T-helper 17 cell (primary cell): ENCODE measurements at places on chromosomes 13 and 19. TPM values are rescaled to one million over a fixed set of nuclear protein-coding genes. Genes with fewer than 3 reads are reported as not detected.
A peak's percentile ranks its signal among the peaks of the same experiment; 100 is the strongest.

The TLE2 gene
- total RNA-seq: 9.5 TPM

GRCh38 chr13:26047040-26047439 is 4.8 kb downstream of the SHISA2 start:
- H3K4me1 ChIP-seq: peaks cover 3% of the 10 kb centered on the region
- no peak for DNase-seq
- peaks cover 36% of the 10 kb centered on the region for H3K27me3 ChIP-seq
- H3K4me3 ChIP-seq: no peak overlapping the region
- H3K27ac ChIP-seq: no peak overlapping the region

DNA sequence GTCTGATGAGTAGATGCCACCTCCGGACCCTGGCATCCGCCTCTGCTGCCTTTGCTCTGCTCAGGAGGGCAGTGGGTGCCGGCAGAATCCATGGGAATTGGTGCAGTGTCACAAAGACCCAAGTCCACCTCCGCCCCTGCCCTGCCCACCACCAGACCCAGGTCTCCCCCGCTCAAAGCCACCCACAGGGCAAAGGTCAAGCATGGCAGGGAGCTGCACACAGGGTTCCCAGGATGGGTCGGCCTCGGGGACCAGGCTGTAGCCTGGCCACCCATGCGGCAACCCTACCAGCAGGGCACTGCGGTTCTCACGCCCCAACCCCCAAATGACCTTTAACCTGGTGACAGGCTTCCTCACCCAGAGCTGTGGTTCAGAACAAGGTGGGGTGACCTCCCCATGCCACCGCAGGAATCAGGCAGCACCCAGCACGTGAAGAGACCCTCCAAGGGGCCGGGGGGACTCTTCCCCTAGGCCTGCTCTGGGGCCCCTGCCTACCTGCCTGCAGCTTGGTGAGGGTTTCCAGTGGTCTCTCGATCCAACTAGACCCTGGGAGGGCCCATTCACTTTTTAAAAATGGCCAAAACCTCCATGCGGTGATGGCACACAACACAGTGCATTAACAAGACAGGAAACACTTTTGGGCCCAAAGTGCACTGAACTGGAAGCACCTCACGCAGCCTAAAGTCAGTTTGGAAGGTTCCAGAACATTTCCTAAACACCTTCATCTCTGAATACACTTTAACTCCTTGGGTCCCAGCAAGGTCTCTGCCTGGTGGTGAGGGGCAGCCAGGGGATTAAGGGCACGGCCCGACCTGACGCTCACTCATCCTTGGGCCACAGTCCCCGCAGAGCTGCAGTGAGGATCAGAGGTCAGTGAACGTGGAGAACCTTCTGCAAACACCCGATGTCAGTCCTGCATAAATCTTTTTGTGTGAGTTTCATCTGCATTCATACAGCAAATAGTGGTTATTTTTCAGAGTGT is 11.0 kb downstream of the GAS6 start:
- peaks cover 20% of the 10 kb centered on the region for H3K27me3 ChIP-seq
- no peak overlapping the region for H3K4me3 ChIP-seq
- peaks cover 4% of the 10 kb centered on the region for H3K4me1 ChIP-seq
- no peak overlapping the region for H3K27ac ChIP-seq
- DNase-seq: no peak

The RNF17 gene
- total RNA-seq: 0.50 TPM

The CEACAM20 gene
- total RNA-seq: not detected

- H3K4me3 ChIP-seq: peak overlapping the region; percentile 65
- H3K36me3 ChIP-seq: peaks cover 3% of the 10 kb centered on the region
- no peak overlapping the region for H3K27ac ChIP-seq
- DNase-seq: peak; percentile 57
These were observed 1.1 kb downstream of the HSPB6 start for GRCh38 chr19:35755550-35756376.

GRCh38 chr19:47446534-47447469 is 24.9 kb downstream of the SLC8A2 start:
- peaks cover 79% of the 10 kb centered on the region for H3K27me3 ChIP-seq
- H3K4me1 ChIP-seq: peaks cover 48% of the 10 kb centered on the region

GRCh38 chr19:47274891-47275761 is 441 bp downstream of the INAFM1 start:
- H3K27ac ChIP-seq: no peak overlapping the region
- no peak for DNase-seq
- H3K4me1 ChIP-seq: peaks cover 18% of the 10 kb centered on the region
- peaks cover 2% of the 10 kb centered on the region for H3K36me3 ChIP-seq

The HIPK4 gene
- not detected for total RNA-seq

GRCh38 chr19:2305452-2306280 is 2.3 kb downstream of the LINGO3 start:
- no peak overlapping the region for H3K4me3 ChIP-seq
- peak overlapping the region; percentile 59 for H3K27ac ChIP-seq
- no peak for DNase-seq
- peaks cover 63% of the 10 kb centered on the region for H3K27me3 ChIP-seq

The PLEKHJ1 gene
- 38.6 TPM for total RNA-seq

DNA sequence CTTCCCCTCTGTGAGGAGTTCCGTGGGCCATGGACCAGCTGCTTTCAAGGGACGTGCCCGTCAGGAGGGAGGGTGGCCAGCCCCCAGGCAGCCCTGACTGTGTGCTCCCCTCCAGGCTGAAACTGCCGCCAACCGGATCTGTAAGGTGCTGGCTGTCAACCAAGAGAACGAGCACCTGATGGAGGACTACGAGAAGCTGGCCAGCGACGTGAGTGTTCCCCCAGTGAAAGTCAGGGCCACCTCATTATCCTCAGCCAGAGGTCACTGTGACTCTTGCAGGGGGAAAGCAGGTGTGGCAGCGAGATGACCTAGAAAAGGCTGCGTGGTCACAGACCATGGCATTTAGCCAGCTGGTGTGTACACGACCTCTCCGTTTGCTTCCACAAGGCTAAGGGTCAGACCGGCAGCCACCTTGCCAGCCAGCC is 29.9 kb downstream of the CAPN12 start:
- peaks cover 8% of the 10 kb centered on the region for H3K4me1 ChIP-seq
- no peak for DNase-seq
- H3K36me3 ChIP-seq: peaks cover 9% of the 10 kb centered on the region

DNA sequence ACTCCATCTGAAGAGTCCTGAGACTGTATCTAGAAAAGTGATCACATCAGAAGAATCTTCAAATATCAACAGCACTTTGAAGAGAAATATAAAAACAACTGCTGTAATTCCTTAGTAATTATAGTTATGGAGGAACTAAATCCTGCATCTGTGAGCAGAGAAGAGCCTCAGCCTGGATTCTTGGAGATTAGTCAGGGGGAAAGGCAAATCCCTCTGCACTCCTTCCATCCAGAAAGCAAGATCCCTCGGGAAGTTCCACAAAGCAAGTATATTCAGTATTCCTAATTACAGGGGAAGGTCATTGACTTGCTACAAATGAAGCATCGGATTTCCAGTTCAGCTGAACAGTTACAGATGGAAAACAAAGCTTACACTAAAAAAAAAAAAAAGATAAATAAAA is 256.6 kb upstream of the IPO5 start:
- H3K36me3 ChIP-seq: no peaks in the 10 kb centered on the region
- no peak overlapping the region for H3K4me3 ChIP-seq
- H3K27ac ChIP-seq: no peak overlapping the region
- DNase-seq: no peak
- peaks cover 16% of the 10 kb centered on the region for H3K27me3 ChIP-seq

The ZNF558 gene
- 22.1 TPM for total RNA-seq

GRCh38 chr13:79481685-79482052 is 714 bp downstream of the NDFIP2 start:
- no peaks in the 10 kb centered on the region for H3K27me3 ChIP-seq
- H3K27ac ChIP-seq: peak overlapping the region; percentile 95
- peaks cover 42% of the 10 kb centered on the region for H3K4me1 ChIP-seq
- no peak for DNase-seq

DNA sequence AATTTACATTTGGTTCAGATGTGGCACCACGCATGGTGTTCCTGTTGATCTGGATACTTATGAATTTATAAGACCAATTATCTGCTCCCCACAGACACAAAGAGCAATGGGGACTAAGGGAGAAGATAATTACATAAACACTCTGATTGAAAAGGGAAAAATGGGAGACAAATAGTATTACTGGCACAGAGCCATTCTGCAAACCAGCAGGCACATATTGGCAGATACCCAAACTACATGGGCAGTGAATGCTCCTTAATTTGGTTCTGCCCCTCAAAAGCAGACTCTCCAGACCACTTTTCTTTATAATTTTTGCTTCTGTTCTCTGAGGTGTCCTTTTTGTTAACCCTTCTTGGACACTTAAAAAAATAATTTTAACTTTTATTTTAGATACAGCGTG is 1674.2 kb downstream of the PCDH9 start:
- DNase-seq: no peak
- no peaks in the 10 kb centered on the region for H3K36me3 ChIP-seq
- no peak overlapping the region for H3K27ac ChIP-seq
- no peak overlapping the region for H3K4me3 ChIP-seq
- no peaks in the 10 kb centered on the region for H3K4me1 ChIP-seq
- H3K27me3 ChIP-seq: no peaks in the 10 kb centered on the region

The ZNF460 gene
- total RNA-seq: 69.1 TPM

- no peaks in the 10 kb centered on the region for H3K27me3 ChIP-seq
- peaks cover 23% of the 10 kb centered on the region for H3K4me1 ChIP-seq
- no peaks in the 10 kb centered on the region for H3K36me3 ChIP-seq
- DNase-seq: no peak
These were observed 19.3 kb downstream of the PPP1R37 start for GRCh38 chr19:45112111-45112827.
